ENCODE measurements at places on chromosomes 6 and 20. TPM values are rescaled to one million over a fixed set of nuclear protein-coding genes. Genes with fewer than 3 reads are reported as not detected.

DNA sequence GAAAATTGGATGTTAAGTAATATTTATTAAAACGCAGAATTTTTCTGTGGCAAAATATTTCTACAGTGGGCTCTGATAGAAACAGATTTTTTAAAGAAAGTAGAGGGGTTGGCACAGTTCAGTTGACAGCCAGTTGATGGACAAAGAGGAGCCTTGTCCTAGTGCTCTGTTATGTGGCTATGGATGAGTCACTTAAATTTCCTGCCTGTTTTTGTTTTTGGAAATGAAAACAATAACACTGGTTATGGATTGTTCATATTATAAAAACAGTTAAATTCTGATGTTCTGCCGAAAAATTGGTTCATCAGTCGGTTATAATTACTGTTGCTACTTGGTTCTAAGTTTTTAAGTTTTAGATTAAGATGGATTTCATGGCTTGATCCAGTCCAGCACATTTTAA is 42.8 kb downstream of the MYO6 start:
- DNase-seq = no peak

- no peak for DNase-seq
Measured at GRCh38 chr6:72446430-72446829, 175.4 kb upstream of the KCNQ5 start.

DNA sequence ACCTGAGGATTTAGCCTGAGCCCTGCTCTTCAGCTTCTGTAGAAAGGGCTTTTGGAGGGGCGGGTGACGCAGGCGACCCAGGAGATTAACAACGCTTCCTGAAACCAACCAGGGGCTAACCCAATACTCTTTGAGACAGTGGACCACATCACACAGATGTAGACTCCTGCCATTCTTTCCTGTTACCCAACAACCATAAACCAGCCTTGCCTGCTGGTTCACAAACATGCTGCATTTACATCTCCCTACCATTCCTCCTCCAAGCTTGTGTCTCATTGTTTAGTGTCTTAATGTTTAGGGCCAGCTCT is 28.3 kb downstream of the PPP1R16B start:
- DNase-seq = no peak

- no peak for DNase-seq
Measured at GRCh38 chr20:31864521-31865400, 5.6 kb downstream of the DUSP15 start.

DNA sequence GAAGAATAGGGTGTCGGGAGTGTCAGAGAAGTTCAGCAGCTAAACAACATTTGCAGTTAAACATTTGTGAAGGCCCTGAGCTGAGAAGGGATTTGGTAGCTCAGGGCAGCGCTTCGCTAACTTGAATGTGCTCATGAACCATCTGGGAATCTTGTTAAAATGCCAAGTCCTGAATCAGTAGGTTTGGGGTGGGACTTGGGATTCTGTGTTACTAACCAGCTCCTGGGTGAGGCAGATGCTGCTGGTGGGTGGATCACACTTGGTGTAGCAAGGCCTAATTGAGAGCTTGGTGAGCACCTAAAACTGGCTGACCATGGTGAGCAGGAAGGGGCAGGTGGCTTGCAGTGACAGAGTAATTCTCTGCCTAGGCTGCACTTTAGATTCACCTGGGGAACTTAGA is 5.9 kb downstream of the PTPRA start:
- peak; percentile 46 for DNase-seq

DNA sequence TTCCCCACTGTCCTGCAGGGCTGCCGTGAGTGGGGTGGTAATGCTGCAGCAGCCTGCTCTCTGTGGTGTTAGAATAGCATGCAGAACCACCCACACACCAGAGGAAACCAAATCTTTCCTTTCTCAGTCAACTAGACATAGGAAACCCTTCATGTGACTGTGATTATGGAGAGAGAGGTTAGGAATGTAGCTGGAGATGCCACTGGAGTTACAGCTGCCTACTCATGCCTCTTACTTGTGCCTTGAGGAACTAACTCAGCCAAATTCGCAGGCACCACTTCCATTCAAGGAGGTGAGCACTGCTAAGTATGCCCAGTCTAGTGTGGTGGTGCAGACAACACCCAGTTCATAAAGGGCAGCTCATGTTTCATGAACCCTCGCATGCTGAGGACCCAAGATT is 27.4 kb downstream of the MUC22 start:
- no peak for DNase-seq

- DNase-seq = no peak
Measured at GRCh38 chr20:25314497-25315417, 66.9 kb downstream of the PYGB start.

BANF2 gene
- polyA plus RNA-seq = not detected

CCN6 gene
- polyA plus RNA-seq = 0.26 TPM

Measured in muscle of arm (tissue), 14 donors.